Aortic smooth muscle cell (primary cell): ENCODE measurements at places on chromosomes 6 and 20. TPM values are rescaled to one million over a fixed set of nuclear protein-coding genes. Genes with fewer than 3 reads are reported as not detected.

DIDO1 gene
- 38.2 and 38.3 TPM in 2 replicates for total RNA-seq

TINAG gene
- total RNA-seq = not detected in 2 replicates

TRIM15 gene
- total RNA-seq = not detected in 2 replicates

TBXT gene
- not detected in 2 replicates for total RNA-seq

DPPA5 gene
- total RNA-seq = not detected in 2 replicates

SIRPD gene
- not detected in 2 replicates for total RNA-seq

VGLL2 gene
- total RNA-seq = not detected in 2 replicates

CEP85L gene
- 11.8 and 17.2 TPM in 2 replicates for total RNA-seq

UBE2C gene
- 11.4 and 22.2 TPM in 2 replicates for total RNA-seq

HCK gene
- total RNA-seq = not detected in 2 replicates

GRM1 gene
- total RNA-seq = 0.06 and 0.13 TPM in 2 replicates

TGM3 gene
- not detected in 2 replicates for total RNA-seq

TEAD3 gene
- total RNA-seq = 6.9 and 7.0 TPM in 2 replicates

CPNE5 gene
- 0.31 and 0.40 TPM in 2 replicates for total RNA-seq

AURKA gene
- 15.2 and 27.0 TPM in 2 replicates for total RNA-seq

TRERF1 gene
- total RNA-seq = 3.2 and 4.2 TPM in 2 replicates
